Stimulated activated naive B cell treated with anti-CD40 and anti-IgM and Interleukin-4, amounts not matched to agents 10 μg/mL and 1 μg/mL and 100 μg/mL, for 72 hours (primary cell): ENCODE measurements at places on chromosomes 6 and 20.

GRCh38 chr6:7671581-7671980, 54.3 kb upstream of the BMP6 start:
- DNase-seq, result no peak
- H3K27ac ChIP-seq, result no peak overlapping the region
- no peaks in the 10 kb centered on the region for H3K4me1 ChIP-seq
- no peak overlapping the region for H3K4me3 ChIP-seq
- peaks cover 24% of the 10 kb centered on the region for H3K27me3 ChIP-seq

DNA sequence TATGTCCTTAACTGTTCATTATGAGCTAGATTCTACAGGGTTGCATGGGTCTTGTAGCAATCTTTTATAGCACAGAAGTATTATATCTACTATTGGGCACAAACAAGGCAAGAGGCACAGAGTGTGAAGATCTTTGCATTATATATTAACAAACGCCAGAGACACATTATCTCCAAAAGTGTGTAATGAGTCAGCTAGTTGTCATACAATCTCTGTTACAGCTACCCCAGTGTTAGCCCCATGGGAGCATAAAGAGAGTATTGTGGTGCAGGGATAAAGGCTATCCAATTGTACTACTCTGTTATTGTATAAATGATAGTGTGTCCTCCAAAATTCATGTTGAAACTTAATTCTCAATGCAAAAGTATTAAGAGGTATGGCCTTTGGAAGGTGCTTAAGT, 148.4 kb upstream of the RIMS1 start:
- H3K4me1 ChIP-seq, result no peaks in the 10 kb centered on the region
- H3K36me3 ChIP-seq, result no peaks in the 10 kb centered on the region
- no peak overlapping the region for H3K27ac ChIP-seq
- no peak overlapping the region for H3K4me3 ChIP-seq
- no peak for DNase-seq

GRCh38 chr6:13378669-13379590, 50.6 kb upstream of the TBC1D7 start:
- no peaks in the 10 kb centered on the region for H3K27me3 ChIP-seq
- no peak for DNase-seq
- no peak overlapping the region for H3K27ac ChIP-seq
- H3K4me3 ChIP-seq, result no peak overlapping the region
- peaks cover 17% of the 10 kb centered on the region for H3K36me3 ChIP-seq

DNA sequence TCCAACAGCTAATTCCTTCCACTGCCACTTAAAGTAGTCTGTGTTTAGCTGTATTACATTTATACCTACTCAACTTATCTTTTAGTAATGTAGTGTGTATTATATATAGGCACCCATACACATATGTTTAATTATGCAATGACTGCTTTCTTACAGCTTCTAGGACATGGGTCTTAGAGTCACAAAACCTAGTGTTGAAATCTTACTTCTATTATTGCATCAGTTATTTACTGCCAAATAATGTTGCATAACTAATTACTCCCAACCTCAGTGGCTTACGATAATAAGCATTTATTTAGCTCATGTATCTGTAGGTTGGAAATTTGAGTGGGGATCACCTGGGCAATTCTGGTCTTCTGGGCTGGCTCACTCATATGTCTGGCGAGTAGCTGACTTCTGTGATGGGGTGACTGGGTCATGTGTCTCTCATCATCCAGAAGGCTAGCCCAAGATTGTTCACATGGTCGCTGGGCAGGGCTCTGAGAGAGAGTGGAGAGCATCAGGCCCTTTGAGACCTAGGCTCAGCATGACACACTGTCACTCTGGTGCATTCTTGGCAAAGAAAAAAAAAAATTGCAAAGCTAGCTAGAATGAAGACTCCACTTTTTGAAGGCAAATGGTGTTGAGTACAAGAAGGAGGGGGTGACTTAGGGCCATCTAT, 187.0 kb downstream of the PLCB1 start:
- DNase-seq, result no peak
- no peaks in the 10 kb centered on the region for H3K36me3 ChIP-seq
- H3K27ac ChIP-seq, result no peak overlapping the region
- no peaks in the 10 kb centered on the region for H3K4me1 ChIP-seq
- H3K27me3 ChIP-seq, result no peaks in the 10 kb centered on the region

- DNase-seq, result no peak
- no peak overlapping the region for H3K27ac ChIP-seq
- H3K36me3 ChIP-seq, result no peaks in the 10 kb centered on the region
- no peaks in the 10 kb centered on the region for H3K27me3 ChIP-seq
Observed at GRCh38 chr6:44538131-44538806, 150.8 kb downstream of the CDC5L start.

GRCh38 chr6:36728289-36729160, 30.9 kb downstream of the RAB44 start:
- no peak overlapping the region for H3K4me3 ChIP-seq
- no peaks in the 10 kb centered on the region for H3K36me3 ChIP-seq
- DNase-seq, result no peak
- peak overlapping the region; percentile 61 for H3K27ac ChIP-seq
- H3K27me3 ChIP-seq, result no peaks in the 10 kb centered on the region

GRCh38 chr20:53608456-53609452, 15.1 kb upstream of the ZNF217 start:
- H3K4me1 ChIP-seq, result peaks cover 14% of the 10 kb centered on the region
- no peaks in the 10 kb centered on the region for H3K27me3 ChIP-seq
- H3K27ac ChIP-seq, result peak overlapping the region; percentile 73
- no peak for DNase-seq
- H3K4me3 ChIP-seq, result peak overlapping the region; percentile 80
